Stimulated activated CD8-positive, alpha-beta memory T cell treated with anti-CD3 and anti-CD28 coated beads, Interleukin-15, amount 100 ng/mL, for 1 hour (primary cell): ENCODE measurements at places on chromosomes 3 and 15.

GRCh38 chr3:3907023-3907422 is 107.8 kb downstream of the LRRN1 start:
- DNase-seq = no peak

DNA sequence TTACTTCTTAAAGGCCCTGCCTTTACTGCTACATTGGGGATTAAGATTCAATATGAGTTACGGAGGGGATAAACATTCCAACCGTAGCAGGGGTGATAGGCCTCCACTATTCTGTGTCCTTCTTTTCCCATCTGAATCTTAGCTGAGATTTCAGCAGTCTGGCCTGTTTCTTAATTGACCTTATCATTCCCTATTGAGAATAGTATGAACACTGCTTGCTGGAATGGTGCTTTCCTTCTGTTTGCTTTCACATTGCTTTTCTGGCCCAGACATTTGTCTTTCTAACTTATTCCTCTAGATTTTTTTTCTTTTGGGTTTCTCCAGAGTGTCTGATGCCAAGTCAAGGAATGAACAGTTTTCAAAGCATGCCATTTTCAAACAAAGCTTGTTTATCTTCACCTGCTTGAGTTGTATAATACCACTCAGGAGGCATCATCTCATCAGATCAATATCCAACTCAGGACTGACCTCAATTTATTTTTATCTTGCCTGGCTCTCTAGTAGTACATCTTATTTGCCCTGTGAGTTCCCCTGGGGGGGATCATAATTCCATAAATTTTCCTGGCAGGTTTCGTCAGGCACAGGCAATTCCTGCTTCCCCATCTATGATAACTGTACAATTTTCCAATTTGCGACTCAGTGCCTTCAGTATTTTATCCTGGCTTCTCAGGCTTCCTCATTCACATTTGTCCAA is 161.1 kb upstream of the STT3B start:
- no peak for DNase-seq

DNA sequence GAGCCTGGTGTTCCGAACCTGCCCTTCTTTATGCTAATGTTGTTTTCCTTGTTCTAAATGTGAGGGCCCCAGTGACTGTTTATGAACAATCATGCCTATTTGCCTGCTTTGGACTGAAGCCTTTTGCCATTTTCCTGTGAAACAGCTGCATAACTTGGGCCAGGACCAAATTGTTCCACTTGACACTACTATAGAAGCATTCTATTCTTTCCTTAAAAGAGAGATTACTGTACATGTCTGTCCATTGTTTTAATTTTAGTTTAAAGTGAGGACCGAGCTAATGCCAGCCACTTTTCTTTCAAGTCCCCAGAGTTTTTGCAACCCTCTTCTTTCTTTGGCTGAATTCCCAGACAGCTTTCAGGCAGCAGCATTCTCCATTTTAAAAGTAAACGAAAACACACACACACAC is 980.3 kb downstream of the CADM2 start:
- DNase-seq = no peak

DNA sequence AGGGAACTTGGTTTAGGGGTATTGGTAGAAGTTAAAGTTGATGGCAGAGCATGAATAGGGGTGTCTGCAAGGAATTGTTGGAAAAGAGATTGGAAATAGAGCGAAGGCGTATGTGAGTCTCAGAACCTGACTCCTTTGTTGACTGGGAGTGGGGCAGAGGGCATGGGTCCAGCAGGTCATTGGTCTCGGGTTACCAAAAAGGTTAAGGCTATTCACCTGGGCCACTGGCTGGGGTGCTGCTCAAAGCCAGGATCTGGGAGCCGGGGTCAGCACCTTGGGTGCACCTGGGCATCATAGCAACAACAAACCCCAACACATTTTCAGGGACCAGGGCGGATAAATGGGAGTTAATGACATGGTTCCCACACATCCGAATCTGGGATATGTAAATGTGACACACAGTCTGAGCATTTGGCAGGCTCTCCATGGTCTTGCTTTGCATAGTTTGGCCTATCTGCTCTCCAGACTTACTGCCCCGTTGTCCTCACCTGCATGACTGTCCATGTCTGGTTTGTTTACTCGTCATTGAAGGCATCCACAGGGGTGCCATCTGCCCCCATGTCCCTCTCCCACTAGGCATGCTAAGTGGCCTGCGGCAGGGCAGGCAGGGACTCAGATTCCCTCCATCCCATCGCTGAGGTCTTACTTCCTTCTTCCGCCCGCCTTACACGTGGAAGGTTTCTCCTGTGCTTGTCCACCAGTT is 10.1 kb downstream of the KLF13 start:
- no peak for DNase-seq
